GDM1 (cell line): ENCODE measurements at places on chromosomes 2 and 18.

DNA sequence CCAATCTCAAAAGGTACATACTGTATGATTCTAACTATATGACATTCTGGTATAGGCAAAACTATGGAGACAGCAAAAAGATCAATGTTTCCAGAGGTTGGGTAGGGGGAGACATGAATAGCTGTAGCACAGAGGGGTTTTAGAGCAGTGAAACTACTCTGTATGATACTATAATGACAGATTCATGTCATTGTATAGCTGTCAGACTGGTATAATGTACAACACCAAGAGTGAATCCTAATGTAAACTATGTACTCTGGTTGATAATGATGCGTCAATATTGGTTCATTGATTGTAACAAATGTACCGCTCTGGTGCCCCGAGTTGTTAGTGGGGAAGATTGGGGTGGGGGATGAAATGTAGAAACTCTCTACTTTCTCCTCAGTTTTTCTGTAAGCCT is 172.4 kb upstream of the SPOPL start:
- DNase-seq, result no peak

- DNase-seq, result no peak
Observed at GRCh38 chr18:44927127-44927849, 246.6 kb downstream of the SETBP1 start.

- DNase-seq, result no peak
Observed at GRCh38 chr18:53984021-53984420, 240.4 kb downstream of the MBD2 start.

DNA sequence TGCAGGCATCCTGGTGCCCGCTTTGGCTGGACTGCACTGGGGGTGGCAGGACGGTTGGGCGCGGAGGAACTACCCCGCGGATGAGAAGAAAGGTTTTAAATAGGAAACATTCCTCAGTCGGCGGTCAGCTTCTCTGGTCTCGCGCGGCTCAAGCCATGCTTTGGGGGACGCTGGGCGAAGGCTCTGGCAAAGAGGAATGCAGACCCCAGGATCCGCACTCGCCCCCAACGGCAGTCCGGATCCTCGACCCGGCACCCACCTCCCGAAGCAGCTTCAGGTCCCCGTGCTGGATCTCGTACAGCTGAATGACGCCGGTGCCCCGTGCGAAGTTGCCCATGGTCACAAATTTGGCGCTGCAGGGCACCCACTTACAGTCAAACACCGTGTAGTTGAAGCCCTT is 686 bp upstream of the PNO1 start:
- no peak for DNase-seq

DNA sequence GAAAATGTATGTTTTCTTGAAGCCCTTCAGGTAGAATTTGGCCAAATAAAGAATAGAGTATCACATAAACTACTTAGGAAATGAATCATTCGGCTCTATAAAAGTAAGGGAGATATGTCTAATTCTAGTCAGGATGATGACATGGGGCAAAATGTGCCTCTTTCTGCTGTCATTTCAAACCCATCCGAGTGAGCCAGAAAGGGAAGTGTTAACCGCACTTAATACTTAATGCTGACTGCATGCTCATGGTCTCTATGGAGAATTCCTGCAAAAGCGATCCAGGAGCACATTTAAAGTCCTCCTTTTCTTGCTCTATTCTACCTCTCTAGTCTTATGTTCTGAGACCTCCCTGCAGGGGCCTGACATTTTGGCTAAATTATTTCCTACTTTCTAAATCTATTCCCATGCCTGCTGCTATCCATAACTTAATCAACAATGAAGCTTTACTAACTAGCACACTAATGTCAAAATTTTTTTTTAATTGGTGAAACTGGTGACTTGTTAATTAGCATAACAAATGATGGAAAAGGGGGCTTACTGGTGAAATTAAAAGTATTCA is 127.4 kb downstream of the CDC42EP3 start:
- DNase-seq, result no peak

- DNase-seq, result no peak
Observed at GRCh38 chr2:6353669-6354068, 512.0 kb downstream of the CMPK2 start.

GRCh38 chr2:162056796-162057399 is 17.1 kb downstream of the DPP4 start:
- DNase-seq, result no peak

DNA sequence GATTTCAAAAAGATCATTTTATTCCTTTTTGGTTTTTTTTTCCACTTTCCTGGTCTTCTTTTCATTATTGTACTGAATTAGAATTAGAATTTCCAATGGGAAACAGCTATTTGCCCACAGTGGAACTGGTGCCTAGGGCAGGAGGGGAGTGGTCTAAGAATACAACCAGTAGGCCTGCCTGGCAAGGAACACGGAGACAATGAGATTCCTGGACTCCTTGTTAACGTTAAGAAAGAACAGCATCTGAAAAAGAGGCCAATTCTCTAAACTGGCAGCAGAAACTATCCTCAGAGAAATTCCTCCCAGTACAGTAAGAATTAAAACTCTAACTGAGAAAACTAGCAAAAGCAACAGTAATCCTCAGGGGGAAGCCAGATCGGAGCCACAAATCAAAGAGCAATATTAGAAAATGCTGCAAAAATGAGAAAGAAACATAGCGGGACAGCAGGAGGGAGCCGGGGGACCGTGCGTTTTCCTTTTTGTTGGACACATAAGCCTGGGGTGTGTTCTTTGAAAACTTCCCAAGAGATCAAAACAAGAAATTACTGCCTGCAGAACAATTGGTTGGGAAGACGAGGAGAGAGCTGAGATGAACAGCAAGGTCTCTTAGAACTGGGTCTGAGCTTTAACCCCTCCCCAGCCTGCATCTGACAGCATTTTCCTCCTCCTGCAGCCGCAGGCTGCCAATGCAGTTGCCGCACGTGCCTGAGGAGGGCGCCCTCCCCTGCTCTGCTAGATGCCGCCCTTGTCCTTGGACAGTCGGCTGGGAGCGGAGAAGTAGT is 776.0 kb downstream of the TSN start:
- peak; percentile 19 for DNase-seq

GRCh38 chr2:151264157-151264825 is 2.6 kb upstream of the RBM43 start:
- DNase-seq, result no peak

DNA sequence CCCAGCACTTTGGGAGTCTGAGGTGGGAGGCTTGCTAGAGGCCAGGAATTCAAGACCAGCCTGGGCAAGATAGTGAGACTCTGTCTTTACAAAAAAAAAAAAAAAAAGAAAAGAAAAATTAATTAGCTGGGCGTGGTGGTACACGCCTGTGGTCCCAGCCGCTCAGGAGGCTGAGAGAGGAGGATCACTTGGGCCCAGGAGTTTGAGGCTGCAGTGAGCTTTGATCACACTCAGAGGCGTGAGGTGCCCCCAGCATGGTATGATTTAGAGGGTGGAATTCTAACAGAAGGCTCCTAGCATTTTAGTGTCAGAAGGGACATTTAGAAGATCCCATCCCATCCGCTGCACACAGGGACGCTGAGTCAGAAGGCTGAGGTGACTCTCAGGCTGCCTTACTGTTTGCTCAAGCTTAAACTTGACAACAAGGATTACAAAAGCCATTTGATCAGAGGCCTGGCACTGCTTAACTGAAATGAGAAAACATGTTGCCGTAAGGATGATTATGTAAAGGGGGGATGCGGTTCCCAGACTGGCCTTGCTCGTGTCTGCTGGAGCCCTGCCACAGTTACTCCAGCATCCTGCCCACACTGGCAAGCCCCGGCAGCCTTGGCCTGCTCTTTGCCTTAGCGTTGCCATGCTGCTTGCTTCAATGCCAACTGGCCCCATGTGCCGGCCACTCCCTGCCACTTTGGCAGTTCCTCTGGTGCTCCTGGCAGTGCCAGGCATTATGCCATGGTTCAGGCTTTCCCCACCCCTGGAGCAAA is 45.6 kb upstream of the SLC1A4 start:
- DNase-seq, result no peak

DNA sequence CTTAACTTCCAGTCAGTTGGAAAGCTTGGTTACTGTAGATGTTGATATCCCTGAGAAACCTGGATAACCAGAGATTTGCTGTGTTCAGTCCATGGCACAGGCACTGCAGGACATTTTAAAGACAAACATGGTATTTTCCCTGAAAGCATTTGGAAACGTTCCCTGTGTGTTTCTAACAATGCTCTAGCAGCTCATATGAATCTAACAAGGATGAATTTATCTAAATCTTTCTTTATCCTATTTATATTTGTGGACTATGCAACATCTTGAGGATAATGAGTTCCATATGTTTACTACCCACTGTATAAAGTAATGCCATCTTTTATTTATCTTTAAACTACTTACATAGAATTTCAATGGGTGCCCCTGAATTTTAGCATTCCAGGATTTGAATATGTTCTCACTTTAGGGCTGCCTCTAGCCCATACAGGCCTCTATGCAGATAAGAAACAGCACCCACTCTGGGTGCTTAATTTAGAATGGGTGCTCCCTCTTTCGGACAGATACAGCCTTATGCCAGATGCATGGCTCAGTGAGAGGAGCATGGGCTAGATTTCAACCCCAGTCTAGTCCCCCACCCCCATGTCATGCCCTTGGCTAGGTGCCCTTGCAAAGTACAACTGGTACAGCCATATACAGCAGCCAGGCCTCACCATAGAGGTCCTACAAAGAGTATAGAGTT is 50.6 kb upstream of the NEMP2 start:
- DNase-seq, result no peak

- DNase-seq, result no peak
Observed at GRCh38 chr2:98388601-98389250, 42.5 kb downstream of the CNGA3 start.

DNA sequence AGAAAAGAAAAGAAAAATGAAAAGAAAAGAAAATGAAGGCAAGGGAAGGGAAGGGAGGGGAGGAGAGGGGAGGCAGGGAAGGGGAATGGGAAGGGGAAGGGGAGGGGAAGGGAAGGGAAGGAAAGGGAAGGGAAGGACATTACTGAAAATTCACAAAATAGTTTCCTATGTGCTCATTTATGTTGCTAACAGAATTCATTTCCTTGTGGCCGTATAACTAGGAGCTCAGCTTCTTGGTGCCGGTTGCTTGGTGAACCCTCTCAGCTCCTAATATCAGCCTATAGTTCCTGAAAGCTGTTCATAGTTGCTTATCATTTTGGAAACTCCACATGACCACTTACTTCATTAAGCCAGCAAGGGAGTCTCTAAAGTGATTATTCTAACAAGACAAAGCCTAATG is 379.8 kb upstream of the TMEFF2 start:
- DNase-seq, result no peak

- DNase-seq, result no peak
Observed at GRCh38 chr2:239954166-239955086, 70.7 kb downstream of the NDUFA10 start.

DNA sequence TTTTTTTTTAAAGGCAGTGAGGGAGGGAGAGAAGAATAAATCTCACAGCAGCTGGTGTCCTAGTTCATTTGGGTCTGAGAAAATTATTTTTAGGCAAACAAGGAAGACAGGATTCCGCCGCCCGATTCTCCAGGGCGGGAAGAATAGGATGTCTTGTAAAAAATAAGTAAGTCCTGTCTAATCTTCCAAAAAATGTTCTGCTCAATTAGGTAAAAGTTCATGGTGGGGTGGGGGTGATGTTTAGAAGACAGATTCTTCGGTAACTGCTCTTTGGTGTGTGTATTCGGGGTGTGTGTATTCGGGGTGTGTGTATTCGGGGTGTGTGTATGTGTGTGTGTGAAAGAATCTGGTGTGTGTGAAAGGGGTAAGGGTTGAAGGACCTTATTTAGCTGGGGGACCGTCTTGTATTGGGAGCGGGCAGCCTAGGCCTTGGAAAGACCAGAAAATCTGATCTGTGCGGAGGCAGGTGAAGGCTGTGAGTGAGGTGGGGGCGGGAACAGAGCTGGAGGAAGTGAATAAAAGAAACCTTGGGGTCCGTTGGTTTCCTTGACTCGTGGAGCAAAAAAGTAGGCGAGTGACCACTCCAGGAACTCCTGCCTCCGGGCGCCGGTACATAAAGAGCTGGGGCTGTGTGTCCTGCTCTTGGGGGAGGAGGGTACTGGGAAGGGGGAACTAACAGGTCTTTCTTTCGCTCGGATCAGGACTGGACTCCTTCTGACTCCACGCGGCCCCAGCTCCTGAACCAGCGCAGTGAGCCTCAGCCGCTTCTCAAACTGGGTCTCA is 4.4 kb upstream of the PAX3 start:
- no peak for DNase-seq

- DNase-seq, result no peak
Observed at GRCh38 chr18:45061359-45061758, 380.7 kb downstream of the SETBP1 start.

- DNase-seq, result no peak
Observed at GRCh38 chr2:99365661-99366060, 28.5 kb downstream of the EIF5B start.

DNA sequence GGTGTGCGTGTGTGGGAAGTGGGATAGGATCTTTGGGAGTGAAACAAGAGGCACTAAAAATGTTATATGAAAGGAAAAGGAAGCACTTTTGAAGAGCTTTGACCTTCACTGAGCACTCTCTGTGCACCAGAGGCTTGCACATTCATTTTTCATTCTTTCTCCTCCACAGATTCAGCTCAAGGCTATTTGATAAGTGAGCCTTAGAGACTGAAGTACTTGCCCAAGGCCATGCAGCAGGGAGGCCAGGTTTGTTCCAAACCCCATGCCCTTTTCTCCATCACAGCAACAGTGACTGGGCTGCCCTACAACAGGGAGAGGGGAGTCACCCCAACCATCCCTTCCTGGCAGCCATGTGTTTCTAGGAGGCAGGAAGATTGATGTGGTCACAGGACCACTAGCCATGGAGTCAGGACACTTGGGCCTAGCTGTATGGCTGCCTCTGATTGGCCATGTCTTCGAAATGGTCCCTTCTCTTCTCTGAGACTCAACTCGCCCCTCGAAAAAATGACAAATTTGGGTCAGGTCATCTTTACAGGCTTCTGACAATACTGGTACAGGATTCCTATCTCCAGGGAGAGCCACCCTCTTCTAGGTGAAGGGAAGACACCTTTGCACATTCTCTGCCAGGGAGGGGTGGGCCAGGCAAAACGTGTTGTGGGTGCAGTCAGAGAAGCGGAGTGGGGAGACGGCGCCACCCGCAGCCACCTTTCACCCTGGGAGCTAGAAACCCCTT is 123.5 kb upstream of the MYCN start:
- DNase-seq, result no peak

DNA sequence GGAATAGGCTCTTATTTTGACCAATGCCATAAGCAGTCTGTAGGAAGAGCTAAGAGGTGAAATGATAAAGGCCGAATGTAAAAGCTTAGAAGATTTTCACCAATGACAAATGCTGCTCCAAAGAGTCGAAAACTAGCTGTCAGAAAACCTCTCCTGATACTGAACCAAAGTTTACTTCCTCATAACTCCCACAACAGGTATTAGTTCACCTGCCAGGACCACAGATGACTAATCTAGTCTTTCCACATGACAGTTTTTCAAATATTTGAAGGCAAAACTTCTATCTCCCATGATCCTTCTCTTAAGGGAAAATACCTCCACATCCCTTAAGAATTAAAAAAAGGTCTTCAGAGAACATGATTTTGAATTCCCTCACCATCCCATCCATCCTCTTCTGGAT is 473.2 kb upstream of the SPHKAP start:
- DNase-seq, result no peak
